ENCODE measurements at places on chromosomes 7 and 10. TPM values are rescaled to one million over a fixed set of nuclear protein-coding genes. Genes with fewer than 3 reads are reported as not detected.

The ORC5 gene
- total RNA-seq, result 9.3 TPM

The HSPA12A gene
- 0.49 TPM for total RNA-seq

The OR2A25 gene
- total RNA-seq, result not detected

The NACAD gene
- total RNA-seq, result 0.14 TPM

The IFIT1B gene
- total RNA-seq, result 0.11 TPM

The SPDYE6 gene
- total RNA-seq, result not detected

- no peak for DNase-seq
These were observed 10.1 kb downstream of the GPR146 start for GRCh38 chr7:1054438-1054837.

DNA sequence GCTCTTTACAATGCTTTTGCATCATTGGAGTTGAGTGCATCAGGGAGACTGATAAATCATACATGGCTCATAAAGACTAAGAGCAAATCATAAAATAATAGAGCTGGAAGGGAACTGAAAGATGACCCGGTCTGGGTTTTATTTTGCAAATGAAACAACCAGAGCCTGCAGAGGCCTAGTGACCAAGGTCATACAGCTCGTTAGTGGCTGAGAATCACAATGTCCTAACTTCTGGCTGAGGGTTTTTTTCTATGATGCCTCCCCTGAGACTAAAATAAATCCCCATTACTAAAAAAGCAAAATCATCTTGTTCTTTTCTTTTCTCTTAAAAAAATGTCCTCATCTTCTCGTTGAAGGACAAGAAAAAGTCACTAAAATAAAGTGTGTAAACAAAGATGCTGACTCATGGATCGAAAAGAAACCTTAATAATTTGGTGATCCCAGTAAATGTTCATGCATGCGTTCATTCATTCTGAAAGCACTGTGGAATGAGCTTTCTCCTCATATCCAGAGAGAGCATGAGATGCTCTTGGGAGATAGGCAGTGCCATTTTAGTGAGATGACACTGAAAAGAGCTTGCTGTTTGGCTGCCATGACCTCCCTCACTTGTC lies 107.8 kb upstream of the PHYHIPL start:
- DNase-seq, result no peak

DNA sequence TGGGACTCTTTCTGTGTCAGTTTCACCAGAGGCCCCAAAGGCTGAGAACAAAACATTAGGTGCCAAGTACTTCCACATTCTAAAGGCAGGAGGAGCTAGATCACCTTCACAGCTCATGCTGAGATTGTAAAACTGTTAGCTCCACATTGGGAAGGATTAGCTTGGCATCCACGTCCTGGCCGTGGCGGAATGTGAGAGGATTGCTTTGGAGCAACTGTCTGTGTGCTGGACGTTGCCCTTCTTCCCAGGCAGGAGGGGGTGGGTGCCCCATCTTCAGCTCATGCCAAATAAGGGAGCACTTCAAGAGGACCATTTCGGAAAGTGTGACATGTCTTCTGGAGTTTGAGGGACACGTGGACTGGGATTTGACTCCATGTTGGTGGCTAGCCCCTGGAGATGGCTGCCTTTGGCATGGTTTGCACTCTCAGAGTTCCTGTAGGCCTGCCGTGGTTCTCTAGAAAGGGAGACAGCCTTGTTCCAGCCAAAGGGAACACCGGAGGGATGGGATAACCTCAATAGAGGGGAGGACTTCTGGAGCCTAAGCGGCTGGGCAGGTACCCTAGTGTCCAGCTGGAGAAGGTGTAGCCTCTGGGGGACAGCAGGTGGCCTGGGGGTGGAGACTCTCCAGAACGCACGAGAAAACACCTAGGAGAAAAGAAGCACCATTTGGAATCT lies 19.9 kb upstream of the FMC1 start:
- DNase-seq, result no peak

DNA sequence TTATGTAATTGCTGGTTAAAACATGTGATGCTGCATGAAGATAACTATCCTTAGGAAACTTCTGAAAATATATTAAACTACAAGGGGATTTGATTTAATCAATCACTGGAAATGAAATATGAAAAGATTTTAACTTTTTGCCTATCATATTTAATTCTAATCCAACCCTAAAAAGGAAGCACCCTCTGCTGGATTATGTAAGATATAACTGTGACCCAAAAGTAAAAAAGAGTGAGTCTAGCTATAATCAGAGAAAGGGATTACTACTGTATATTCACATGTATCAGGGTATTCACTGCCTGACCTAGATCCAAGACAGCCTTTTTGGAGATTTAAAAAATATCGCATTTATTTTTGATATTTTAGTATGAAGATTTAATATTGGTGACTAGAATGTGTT lies 295.5 kb downstream of the MDFIC start:
- peak; percentile 44 for DNase-seq

DNA sequence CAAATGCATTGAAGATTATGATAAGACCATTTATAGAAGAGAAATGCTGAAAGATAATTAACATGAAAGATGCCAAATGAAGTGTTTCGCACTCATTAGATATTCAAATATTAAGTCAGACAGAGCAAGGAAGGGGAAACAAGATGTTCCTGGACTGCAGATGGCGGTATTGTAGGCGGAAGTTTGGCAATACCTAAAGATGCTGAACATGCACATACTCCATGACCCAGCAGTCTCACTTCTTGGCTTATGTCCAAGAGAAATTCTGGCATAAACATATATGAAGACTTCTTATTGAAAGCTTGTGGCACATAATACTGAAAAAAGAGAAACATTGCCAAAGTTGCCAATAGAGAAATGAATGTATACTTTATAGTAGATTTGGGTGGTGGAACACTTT lies 325.4 kb upstream of the SEMA3C start:
- DNase-seq, result no peak

- DNase-seq, result no peak
These were observed 26.2 kb downstream of the IKZF1 start for GRCh38 chr7:50330696-50331095.

DNA sequence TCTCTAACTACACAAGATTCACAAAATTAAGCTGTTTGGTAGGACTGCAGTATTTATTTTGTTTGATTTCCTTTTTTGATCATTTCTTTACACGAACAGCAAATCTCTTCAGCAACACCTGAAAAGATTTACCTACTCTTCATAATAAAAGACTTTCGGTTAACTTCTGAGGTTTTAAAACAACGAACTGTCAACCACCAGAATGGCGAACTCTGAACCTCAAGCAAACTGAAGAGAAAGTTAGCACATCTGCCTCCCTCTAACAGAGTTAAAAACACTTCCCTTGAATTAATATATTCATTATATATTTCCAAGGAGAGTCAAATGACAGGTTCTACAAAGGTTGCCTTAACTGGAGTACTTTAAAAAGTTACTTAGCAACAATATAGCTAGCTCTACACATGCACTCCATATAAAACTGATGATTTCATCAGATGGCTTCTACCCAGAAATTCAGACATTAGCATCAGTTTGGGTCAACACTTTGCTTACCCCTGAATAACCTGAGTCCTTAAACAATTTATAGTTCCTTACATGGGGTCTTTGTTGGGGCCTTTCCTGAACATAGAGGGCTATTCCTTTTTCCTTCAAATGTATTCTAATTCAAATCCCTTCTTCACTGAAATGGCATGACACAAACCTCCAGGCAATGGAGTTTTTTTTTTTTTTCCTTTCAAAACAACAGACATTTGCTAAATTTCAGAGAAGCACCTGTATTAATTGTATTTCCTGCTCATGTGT lies 118.3 kb downstream of the SEM1 start:
- no peak for DNase-seq

DNA sequence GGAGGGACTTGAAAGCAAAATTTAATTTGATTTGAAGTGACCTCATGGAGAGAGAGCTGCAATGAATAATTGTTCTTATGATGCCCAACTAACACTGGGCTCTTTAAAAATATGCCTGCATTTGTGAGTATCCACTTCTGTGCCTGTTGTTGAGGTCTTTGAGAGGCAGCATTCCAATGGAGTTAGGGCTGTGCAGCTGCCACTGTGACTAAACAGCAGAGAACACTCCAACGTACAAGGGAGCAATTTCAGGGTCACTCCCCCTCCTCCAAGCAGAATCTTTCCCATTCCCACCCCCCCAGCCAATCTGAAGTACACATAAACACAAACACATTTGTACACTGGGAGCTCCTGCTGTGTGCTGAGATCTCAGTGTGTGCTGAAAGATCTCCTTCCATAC lies 28.0 kb upstream of the GSAP start:
- DNase-seq, result no peak

DNA sequence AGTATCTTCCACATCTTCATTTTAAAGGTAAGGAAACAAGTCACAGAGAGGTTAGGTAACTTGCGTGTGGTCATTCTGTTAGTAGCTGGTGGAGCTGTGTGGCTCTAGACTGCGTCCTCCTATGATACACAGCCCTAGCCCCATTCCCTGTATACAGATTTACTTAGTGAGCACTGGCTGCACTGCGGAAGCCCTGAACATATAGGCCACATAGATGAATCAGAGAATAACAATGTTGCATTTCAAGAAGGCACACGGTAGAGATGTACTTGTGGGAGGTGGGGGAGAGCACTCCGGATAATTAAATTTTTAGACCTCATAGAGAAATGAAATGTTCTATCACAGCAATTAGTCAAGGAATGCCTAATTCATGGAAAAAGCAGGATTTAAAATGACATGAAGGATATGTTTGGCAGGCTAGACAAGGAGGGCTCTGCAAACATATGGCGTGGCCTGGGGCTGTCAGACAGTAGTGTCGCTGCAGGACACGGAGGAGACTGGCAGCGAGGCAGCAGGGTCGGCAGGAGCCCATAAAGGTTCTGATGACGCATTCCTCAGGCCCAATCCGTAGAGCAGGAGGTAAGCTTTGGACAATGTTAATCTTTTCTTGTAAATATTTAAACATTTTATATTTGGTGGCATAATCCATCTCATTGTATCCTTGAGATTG lies 29.5 kb downstream of the RAB11FIP2 start:
- no peak for DNase-seq

GRCh38 chr10:10092581-10092980 lies 925.1 kb upstream of the CELF2 start:
- no peak for DNase-seq

DNA sequence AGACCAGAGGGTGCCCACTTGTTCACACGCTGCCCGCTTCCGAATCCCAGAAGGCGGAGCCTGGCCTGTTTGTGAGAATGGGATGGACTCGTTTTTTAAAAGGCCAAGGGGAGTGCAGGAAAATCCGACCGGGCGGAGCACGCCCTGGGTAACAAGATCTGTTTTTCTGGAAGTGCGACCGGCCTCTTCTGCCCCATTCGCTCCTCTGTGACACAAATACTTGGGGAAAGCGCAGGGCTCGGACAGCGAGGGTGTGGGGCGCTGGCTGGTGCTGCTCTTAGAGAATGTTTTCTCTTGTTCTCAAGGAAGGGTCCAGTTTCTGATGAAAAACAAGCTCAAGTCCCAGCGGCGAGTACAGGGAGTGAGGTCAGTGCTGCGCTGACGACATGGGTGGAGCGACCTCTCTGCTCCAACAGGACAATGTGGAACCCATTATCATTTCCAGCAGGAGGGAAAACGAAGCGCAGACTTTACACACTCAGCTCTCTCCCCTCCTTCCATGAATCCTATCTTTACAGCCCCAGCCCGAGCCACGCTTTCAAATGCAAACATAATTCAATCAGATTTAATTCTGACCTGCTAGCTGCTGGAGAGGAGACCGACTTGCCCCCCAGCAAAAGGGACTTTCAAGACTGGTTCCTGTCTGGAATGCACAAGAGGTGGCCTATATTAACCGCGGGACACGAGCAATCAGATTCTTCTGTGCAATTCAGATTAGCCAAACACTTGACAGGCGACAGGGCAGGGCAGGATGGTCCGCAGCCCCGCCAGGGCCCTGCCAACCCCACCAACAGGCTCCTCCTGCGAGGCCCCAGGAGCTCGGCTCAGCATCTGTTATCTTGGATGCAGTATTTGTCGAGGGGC lies 1.1 kb downstream of the RADIL start:
- DNase-seq, result no peak

DNA sequence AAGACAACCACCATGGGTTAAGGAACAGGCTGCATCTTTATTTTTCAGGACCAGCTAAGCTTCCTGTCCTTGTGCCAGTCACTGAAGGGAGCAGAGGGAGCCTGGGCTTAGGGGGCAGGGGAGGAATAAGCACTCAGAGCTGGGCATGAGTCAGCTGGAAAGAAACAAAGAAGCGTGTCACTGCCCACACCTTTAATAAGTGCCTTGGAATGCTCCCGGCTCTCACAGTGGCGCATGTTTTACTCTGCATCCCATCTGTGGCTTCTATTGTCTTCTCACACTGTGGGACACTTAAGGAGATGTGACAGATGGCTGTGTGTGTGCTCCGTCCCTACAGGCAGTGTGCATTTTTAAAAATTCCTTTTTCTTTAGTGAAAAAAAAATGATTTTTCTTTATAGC lies 71.7 kb downstream of the MTURN start:
- DNase-seq, result no peak

DNA sequence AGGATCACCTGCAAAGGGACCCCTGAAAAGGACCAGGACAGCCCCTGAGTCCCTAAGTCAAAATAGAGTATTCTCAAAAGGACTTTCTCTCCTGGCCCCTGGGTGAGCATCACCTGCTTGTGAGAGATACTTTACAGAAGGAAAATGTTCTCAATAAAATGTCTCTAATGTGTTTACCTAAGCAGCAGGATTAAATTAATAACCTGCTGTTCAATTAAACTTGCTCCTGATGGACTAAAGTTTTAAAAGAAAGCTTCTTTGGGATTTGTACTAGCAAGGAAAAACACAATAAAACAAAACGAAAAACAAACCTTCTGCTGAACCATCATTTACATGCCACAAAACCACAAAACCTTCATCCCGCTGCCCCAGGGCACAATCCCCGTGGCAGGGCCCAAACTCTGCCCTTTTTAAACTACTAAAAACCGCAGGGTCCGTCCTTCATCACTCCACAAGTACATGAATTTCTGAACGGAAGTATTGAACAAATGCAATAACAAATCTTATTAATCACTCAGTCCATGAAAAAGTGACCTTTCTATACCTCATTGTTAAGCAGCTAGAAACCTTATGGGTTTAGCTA lies 197.7 kb downstream of the TCERG1L start:
- DNase-seq, result no peak

DNA sequence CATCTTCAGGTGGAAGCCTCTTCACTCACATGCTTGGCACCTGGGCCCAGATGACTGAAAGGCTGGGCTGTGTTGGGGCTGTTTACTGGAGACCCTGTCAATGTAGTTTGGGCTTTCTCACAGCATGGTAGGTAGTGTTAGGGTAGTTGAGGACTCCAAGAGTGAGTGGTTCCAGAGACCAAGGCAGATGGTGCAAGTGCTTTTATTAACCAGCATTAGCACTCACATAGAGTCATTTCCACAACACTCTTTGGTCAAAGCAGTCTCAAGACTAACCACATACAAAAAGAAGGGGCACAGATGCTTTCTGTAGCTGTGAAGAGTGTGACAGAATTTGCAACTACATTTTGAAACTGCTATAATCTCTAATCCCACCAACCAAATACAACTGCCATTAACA lies 135.0 kb downstream of the RTKN2 start:
- no peak for DNase-seq

DNA sequence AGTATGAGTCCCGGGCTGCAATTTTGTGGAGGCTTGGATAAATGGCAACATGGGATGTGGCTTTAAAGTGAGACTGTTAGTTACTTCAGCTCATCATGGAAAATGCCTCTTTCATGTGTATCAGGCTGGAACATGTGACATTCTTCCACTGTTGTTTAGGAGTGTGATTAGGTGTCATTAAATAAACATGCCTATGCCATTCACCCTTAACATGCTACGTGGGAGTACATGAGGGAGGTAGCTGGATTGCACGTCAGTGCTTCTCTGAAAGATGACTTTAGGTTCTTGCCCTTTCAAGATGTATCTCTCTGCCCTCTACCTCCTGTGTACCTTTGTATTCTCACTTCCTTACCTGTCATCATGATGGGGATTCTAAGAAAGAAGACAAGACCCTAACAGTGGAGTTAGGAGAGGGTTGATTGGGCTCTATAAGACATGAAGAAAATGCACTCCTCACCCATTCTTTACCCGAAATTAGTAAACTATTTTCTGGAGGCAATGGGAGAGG lies 8.9 kb downstream of the AKR1E2 start:
- DNase-seq, result no peak
